ENCODE measurements at places on chromosomes 13 and 19.

DNA sequence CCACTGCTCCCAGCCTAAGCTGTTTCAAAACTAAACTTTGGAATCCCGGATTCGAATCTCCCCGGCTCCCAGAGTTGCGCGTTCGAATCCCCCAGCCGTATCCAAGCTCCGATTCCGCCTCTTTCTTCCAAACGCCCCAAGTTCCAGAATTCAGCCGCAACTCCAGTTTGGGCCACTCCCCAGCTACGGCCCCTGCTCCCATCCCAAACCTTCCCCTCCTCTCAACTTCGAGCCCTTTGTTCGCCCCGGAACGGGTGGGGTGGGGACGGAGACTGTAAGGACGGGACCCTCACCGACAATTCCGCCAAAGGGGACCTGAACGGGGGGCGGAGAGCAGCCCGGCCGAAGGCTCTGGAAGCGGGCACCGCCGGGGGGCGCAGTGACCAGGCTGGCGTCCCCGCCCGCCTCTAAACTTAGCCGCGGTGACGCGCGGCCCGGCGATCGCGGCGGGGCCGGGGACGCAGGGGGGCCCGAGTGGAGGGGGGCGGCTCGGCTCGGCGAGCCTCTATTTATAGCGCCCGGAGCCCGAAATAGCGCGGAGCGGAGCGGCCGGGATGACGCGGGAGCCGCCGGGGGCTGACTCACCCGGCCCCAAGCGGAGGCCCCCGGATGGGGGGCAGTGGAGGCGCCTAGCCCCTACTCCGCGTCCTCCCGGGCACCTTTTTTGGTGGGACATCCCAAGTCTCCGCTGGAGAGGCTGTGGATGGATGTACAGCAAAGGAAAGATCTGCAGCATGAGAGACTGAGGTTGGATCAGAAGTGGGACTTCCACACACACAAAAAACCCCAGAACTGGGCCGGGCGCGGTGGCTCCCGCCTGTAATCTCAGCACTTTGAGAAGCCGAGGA lies 4.9 kb upstream of the ERCC1 start:
- peak; percentile 16 for DNase-seq

GRCh38 chr13:111506621-111507020 lies 186.2 kb downstream of the TEX29 start:
- no peak for DNase-seq

- no peak for DNase-seq
Measured at GRCh38 chr19:18427743-18428113, 8.5 kb downstream of the SSBP4 start.

DNA sequence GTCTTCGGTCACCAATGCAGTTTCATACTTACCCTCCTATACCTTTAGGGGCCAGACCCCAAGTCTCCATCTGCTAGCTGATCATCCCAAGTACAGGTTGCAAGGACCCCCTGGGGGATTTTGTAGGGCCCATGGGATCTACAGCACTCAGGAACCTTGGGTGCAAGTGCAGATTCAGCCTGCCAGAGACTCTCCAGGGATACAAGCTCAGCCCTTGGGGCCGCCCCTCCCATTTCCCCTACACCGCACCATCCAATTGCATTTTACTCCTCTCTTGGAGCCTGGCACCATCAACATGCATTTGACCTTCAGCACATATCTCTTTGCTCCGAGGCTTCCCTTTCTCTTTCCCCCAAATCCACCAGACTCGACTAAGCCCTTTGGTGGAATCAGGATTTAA lies 154.7 kb upstream of the ZNF536 start:
- no peak for DNase-seq

DNA sequence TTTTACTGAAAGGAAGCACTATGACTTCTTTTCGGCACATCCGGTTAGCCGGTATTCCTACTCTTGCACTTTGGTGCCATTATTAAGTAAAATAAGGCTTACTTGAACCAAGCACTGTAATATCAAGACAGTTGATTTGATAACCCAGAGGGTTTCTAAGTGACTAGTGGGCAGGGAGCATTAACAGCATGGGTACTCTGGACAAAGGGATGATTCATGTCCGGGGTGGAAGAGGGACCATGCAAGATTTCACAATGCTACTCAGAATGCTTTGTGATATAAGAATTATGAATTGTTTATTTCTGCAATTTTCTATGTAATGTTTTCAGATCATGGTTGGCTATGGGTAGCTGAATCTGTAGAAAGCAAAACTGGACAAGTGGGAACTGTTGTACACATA lies 282.1 kb downstream of the TDRD3 start:
- DNase-seq = no peak

DNA sequence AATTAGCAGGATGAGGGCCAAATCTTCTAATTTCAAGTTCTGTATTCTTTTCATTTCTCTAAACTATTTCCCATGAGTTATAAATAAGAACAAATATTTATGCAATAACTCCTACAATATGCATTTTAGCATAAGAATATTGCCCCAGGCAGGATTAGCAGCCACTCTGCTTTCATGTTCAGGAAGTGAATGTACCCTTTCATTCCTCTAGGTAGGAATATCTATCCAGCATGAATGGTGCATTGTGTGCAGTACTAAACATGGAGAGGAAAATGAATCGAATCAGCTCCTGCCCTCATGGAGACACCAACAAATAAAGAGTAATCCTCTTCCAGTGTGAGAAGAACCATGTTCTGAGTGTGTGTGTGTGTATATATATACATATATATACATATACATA lies 41.0 kb downstream of the LHFPL6 start:
- no peak for DNase-seq

DNA sequence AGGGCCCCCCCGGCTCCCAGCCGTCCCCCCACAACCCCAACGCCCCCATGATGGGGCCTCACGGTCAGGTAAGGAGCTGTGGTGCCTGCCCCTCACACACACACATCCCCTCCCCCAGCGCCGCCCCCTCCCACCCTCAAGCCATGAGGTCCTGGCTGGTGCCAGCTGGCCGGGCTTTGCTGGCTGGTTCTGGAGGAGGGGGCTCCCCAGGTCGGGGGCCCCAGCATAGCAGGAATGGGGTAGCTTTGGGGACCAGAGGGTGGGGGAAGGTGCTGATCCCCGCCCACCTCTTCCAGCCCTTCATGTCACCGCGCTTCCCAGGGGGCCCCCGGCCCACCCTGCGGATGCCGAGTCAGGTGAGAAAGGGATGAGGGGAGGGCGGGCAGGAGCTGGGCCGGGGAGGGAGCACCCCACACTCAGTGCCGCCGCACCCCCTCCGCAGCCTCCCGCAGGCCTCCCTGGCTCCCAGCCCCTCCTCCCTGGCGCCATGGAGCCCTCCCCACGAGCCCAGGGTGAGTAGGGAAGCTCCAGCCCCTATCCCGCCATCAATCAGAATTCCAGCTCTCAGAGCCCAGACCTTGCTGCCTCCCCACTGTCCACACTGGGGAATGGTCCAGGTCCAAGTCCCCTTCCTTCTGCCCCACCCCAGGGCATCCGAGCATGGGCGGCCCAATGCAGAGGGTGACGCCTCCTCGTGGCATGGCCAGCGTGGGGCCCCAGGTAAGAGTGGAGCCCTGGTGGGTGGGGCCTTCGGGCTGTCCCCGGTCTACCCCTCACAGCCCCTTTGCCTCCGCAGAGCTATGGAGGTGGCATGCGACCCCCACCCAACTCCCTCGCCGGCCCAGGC lies 6.4 kb downstream of the ISYNA1 start:
- DNase-seq = no peak

DNA sequence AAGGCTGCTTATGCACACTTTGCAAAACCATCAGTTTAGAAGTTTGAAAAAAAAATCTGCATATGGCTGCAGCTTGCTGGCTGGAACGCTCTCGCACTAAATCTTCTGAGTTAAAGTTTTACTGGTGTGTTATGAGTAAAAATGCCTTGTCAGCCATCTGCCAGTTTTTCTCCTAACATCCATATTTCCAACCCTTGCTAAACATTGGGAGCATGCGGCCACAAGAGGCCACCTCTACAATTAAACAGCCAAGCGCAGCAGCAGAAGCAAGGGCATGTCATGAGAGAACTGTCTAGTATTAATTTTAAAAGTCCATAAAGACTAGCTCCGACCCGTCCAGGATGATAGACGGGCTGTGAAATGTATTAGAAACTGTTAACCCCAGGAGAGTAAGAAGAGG lies 248.3 kb downstream of the TSHZ3 start:
- no peak for DNase-seq

DNA sequence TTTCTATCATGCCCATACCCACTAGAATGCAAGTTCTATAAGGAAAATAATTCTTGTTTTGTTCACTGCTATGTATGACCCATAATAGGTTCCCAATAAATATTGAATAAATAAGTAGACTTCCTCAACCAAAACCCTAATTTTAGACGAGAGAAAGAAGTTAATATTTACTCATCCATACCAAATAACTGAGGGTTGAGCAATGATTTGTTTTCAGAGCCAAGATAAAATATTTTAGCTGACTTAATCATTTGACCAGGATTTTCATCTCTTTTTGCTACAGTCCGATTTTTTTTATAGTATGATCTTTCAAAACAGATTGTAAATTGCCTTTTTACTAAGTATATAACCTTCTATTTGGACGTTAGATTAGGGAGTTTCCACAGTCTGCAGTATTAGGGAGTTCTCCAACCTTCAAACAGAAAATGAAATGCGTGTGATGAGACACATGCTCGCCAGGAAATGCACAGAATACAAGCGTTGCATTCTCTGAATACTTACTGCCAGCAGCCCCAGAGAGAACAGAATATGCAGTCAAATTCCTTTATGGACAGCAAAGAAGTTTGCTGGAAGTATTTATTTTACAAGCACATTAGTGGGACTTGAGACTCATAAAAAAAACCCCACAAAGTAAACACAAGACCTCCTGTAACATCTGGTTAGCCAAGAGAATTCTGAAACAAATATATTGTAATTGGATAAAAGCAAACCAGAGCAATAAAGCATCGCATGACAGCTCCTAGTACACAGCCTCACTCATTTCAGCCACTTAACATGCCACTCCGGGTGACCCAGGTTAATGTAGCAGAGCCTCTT lies 230.0 kb downstream of the MYO16 start:
- no peak for DNase-seq

DNA sequence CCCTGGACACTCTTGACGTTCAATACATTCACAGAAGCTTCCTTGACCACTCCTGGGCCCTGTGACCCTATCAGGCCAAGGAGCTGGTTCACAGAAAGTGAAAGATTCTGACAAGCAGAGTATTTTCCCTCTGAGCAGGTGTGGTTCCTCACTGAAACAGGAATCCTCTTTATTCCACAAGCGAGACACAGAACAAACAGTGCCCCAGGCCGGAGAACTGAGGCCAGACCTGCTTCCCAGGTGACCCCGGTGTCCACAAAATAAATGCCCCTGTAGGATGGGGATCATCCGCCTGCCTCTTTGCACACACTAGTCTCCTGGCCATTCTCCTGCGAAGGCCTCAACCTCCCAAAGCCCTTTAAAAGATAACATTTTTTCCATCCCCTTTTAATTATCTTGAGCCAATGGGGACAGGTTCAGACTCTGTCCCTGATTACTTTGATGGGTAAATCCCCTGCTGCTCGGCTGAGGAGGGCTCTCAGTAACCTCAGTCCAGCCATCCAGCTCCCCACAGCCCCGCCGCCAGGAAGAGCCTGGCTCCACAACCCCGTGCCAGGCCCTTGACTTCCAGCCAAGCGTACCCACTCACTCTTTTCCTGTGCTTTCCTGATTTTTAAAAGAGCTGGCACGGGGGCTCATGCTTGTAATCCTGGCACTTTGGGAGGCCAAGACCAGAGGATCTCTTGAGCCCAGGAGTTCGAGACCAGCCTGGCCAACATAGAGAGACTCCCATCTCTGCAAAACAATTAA lies 129.1 kb downstream of the FOXO1 start:
- DNase-seq = no peak

DNA sequence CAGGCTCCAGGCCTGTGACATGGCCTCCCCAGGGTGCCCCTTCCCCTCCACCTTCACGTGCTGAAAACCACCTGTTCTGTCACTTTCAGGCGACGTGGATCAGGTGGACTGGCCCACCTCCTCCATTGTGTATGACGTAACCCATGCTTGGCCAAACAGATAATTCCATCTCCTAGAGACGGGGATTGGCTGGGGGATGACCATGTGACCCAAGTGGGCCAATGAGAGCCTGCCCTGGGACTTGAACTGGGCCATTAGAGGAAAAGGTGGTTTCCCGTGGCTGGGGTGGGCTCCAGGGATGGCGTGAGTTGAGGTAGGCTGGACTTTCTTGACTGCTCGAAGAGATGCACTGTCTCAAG lies 3.6 kb upstream of the ADAMTSL5 start:
- no peak for DNase-seq

GRCh38 chr19:49415102-49415809 lies 8.0 kb downstream of the PTH2 start:
- DNase-seq = no peak

Measured in RPMI8226 (cell line).